ENCODE measurements at places on chromosomes 3 and 15. TPM values are rescaled to one million over a fixed set of nuclear protein-coding genes. Genes with fewer than 3 reads are reported as not detected.

DNA sequence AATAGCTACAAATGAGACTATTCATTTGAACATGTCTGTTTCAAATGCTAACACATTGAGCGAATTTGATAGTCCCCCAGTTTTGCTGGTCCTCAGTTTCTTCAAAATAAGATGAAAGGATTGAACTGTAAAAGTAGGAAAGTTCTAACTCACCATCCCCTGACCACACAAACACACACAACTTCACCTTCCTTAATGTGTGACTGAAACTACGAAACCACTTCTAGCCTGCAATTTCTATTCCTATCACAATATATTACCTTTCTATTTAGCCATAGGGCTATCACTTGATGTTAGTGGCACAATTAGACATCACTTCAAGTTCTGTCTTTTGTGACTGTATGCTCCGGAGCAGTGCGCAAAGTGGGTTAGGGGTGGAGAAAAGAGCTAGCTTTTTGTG is 14.9 kb downstream of the BTLA start:
- H3K27ac ChIP-seq, result no peak overlapping the region
- DNase-seq, result no peak
- no peaks in the 10 kb centered on the region for H3K27me3 ChIP-seq
- no peaks in the 10 kb centered on the region for H3K36me3 ChIP-seq
- no peaks in the 10 kb centered on the region for H3K4me1 ChIP-seq

DNA sequence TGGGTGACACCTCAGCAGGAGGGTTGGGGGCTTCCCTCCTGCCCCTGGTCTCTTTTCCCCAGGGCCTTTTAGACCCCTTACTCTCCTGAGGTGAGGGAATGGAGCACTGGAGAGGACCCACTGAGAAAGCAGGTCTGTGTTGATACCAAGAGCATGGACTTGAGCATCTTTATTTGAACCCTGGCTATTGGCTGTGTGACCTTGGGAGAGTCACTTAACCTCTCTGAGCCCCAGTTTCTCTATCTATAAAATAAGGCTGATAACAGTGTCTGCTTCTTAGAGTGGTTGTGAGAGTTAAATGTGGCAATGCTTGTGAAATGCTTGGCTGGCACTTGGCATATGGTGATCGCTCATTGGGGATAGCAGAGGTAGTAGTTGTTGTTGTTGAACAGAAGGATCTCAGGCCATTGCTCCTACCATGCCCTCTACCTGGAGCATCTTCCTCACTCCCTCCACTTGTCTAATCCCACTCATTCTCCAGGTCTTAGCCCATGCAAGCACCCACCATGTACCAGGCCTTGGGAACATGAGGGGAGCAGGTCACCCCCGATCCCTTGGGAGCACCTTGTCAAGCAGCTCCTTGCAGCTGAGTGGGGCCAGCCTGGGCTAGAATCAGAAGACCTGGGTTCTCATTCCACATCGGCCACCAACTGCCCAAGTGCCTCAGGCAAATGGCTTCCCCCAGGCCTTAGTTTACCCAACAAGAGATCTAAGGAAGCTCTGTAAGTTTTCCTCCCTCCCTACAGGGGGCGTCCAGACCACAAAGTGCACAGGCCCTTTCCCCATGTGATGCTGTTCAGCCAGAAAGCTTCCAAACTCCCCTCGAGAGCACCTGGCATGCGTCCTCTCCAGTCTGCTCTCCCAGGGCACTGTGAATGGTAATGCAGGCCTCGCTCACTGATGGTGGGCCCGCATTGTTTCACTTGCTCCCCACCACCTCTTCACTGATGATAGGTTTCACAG is 96.7 kb downstream of the LSM3 start:
- no peaks in the 10 kb centered on the region for H3K27me3 ChIP-seq
- no peak overlapping the region for H3K27ac ChIP-seq
- H3K36me3 ChIP-seq, result no peaks in the 10 kb centered on the region
- H3K4me1 ChIP-seq, result no peaks in the 10 kb centered on the region
- H3K4me3 ChIP-seq, result no peak overlapping the region
- no peak for DNase-seq

- H3K4me1 ChIP-seq, result no peaks in the 10 kb centered on the region
- DNase-seq, result no peak
- H3K27me3 ChIP-seq, result no peaks in the 10 kb centered on the region
- H3K4me3 ChIP-seq, result no peak overlapping the region
- H3K36me3 ChIP-seq, result peaks cover 2% of the 10 kb centered on the region
Observed at GRCh38 chr3:120324190-120324589, 25.0 kb downstream of the LRRC58 start.

GRCh38 chr15:74203914-74204431 is 1.4 kb upstream of the STRA6 start:
- no peak overlapping the region for H3K4me3 ChIP-seq
- no peaks in the 10 kb centered on the region for H3K27me3 ChIP-seq
- no peak overlapping the region for H3K27ac ChIP-seq
- peak; percentile 58 for DNase-seq
- H3K36me3 ChIP-seq, result no peaks in the 10 kb centered on the region

- no peak overlapping the region for H3K4me3 ChIP-seq
- no peak overlapping the region for H3K27ac ChIP-seq
- H3K4me1 ChIP-seq, result no peaks in the 10 kb centered on the region
- no peaks in the 10 kb centered on the region for H3K27me3 ChIP-seq
- no peaks in the 10 kb centered on the region for H3K36me3 ChIP-seq
Observed at GRCh38 chr15:56233549-56233948, 10.1 kb downstream of the RFX7 start.

GRCh38 chr15:90647326-90647725 is 69.8 kb upstream of the BLM start:
- H3K4me3 ChIP-seq, result no peak overlapping the region
- no peaks in the 10 kb centered on the region for H3K27me3 ChIP-seq
- no peak for DNase-seq
- H3K4me1 ChIP-seq, result peaks cover 5% of the 10 kb centered on the region

- no peaks in the 10 kb centered on the region for H3K4me1 ChIP-seq
- DNase-seq, result peak; percentile 8
- H3K4me3 ChIP-seq, result no peak overlapping the region
- H3K36me3 ChIP-seq, result peaks cover 1% of the 10 kb centered on the region
Observed at GRCh38 chr3:49181351-49181750, 10.0 kb downstream of the KLHDC8B start.

GRCh38 chr15:41603941-41604911 is 45.2 kb downstream of the TYRO3 start:
- peak; percentile 82 for DNase-seq
- H3K27me3 ChIP-seq, result no peaks in the 10 kb centered on the region
- no peaks in the 10 kb centered on the region for H3K36me3 ChIP-seq
- H3K4me1 ChIP-seq, result no peaks in the 10 kb centered on the region
- no peak overlapping the region for H3K27ac ChIP-seq

GRCh38 chr15:67509918-67510317 is 11.0 kb upstream of the C15orf61 start:
- peaks cover 4% of the 10 kb centered on the region for H3K36me3 ChIP-seq
- no peak overlapping the region for H3K27ac ChIP-seq
- no peak overlapping the region for H3K4me3 ChIP-seq
- no peaks in the 10 kb centered on the region for H3K4me1 ChIP-seq
- H3K27me3 ChIP-seq, result no peaks in the 10 kb centered on the region

DNA sequence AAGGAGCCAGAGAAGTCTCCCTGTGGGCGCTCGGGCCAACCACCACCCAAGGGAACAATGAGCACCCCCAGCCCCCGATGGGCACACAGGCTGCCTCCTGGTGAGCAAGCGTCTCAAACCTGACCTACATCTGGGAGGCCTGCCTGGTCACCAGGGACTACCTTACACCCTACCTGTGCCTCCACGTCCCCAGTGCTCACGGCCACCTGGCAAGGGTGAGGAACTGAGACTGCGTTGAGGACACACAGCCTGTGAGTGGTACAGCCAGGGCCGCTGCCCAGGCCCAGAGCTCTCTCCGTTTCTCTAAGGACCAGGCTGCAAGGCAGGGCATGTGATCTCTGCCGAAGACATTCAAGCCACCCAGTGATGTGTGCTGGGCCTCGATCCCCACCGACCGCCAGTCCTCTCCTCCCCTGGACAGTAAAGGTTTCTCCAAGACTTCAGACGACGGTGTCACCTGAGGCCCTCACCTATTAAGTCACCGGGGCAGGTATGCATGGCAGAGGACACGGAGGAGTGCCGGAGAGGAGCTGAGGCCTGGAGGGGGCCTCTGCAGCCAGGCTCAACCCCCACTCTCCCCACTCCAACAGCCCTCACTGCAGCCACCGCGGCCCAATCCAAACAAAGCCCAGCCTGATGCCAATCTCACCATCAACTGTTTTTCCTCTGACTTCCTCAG is 2.8 kb downstream of the GOLGA8A start:
- H3K4me1 ChIP-seq, result no peaks in the 10 kb centered on the region
- H3K36me3 ChIP-seq, result no peaks in the 10 kb centered on the region
- H3K27ac ChIP-seq, result no peak overlapping the region
- no peak overlapping the region for H3K4me3 ChIP-seq

GRCh38 chr3:69659180-69659910 is 79.9 kb upstream of the MITF start:
- no peaks in the 10 kb centered on the region for H3K36me3 ChIP-seq
- DNase-seq, result no peak
- no peaks in the 10 kb centered on the region for H3K4me1 ChIP-seq
- no peak overlapping the region for H3K27ac ChIP-seq
- no peak overlapping the region for H3K4me3 ChIP-seq

- H3K36me3 ChIP-seq, result peaks cover 3% of the 10 kb centered on the region
- H3K27ac ChIP-seq, result no peak overlapping the region
- H3K4me1 ChIP-seq, result no peaks in the 10 kb centered on the region
- no peaks in the 10 kb centered on the region for H3K27me3 ChIP-seq
Observed at GRCh38 chr3:28322464-28322863, 26.1 kb upstream of the ZCWPW2 start.

GRCh38 chr3:177251755-177252154 is 54.5 kb upstream of the TBL1XR1 start:
- H3K27me3 ChIP-seq, result no peaks in the 10 kb centered on the region
- H3K4me1 ChIP-seq, result no peaks in the 10 kb centered on the region
- H3K36me3 ChIP-seq, result no peaks in the 10 kb centered on the region

- H3K4me3 ChIP-seq, result no peak overlapping the region
- no peak for DNase-seq
- peak overlapping the region; percentile 79 for H3K27ac ChIP-seq
- no peaks in the 10 kb centered on the region for H3K36me3 ChIP-seq
Observed at GRCh38 chr3:159776779-159777178, 211.9 kb upstream of the IL12A start.

- H3K27me3 ChIP-seq, result no peaks in the 10 kb centered on the region
- no peaks in the 10 kb centered on the region for H3K36me3 ChIP-seq
- H3K4me1 ChIP-seq, result no peaks in the 10 kb centered on the region
- H3K4me3 ChIP-seq, result no peak overlapping the region
Observed at GRCh38 chr3:193959861-193960260, 176.1 kb upstream of the HES1 start.

DNA sequence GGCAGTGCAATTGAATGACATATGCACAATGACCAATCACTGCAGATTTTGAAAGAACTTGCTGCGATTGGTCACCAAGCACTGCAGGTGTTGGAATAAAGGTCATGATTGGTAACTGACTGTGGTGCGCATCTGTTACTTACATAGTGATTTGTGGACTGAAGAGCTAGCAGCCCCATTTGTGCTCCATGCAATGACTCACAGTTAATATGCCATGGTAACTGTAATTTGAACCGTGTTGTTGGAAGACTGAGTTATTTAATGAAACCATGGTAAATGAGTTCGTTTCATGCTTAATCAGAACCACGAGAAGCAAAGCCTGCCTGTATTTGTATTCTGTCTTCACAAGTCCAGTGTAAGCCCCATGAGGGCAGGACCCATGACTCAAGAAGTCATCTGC is 220.5 kb downstream of the TJP1 start:
- H3K4me1 ChIP-seq, result no peaks in the 10 kb centered on the region
- no peak overlapping the region for H3K27ac ChIP-seq
- no peaks in the 10 kb centered on the region for H3K36me3 ChIP-seq

GRCh38 chr3:113088616-113089015 is 97.8 kb downstream of the GTPBP8 start:
- no peaks in the 10 kb centered on the region for H3K4me1 ChIP-seq
- H3K27ac ChIP-seq, result no peak overlapping the region
- no peaks in the 10 kb centered on the region for H3K36me3 ChIP-seq

- no peak overlapping the region for H3K4me3 ChIP-seq
- no peaks in the 10 kb centered on the region for H3K36me3 ChIP-seq
- no peak overlapping the region for H3K27ac ChIP-seq
- no peaks in the 10 kb centered on the region for H3K4me1 ChIP-seq
Observed at GRCh38 chr3:112974178-112974517, 755 bp downstream of the CD200R1 start.

- no peak overlapping the region for H3K4me3 ChIP-seq
- H3K27ac ChIP-seq, result no peak overlapping the region
- DNase-seq, result no peak
- no peaks in the 10 kb centered on the region for H3K4me1 ChIP-seq
Observed at GRCh38 chr15:53133255-53133850, 343.2 kb upstream of the ONECUT1 start.

GRCh38 chr3:156816091-156816793 is 9.9 kb upstream of the LEKR1 start:
- H3K27me3 ChIP-seq, result no peaks in the 10 kb centered on the region
- peaks cover 25% of the 10 kb centered on the region for H3K4me1 ChIP-seq
- no peaks in the 10 kb centered on the region for H3K36me3 ChIP-seq
- H3K27ac ChIP-seq, result peak overlapping the region; percentile 68

DNA sequence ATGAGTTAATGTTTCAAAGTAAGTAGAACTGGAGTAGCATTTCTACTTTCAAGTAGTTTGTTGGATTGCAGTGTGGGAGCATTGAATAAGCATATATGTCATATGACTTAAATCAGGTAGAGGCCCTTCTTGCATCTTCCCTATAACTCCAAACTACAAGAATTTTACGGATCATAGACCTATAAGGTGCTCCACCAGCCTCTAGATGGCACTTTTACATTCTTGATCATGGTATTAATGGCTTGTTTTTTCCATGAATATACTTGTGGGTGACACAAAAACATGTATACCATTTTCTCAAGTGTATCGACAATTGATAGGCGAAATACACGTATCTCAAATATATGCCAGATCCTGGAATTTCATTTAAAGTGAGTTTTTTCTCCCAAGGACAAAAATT is 311.1 kb downstream of the ZPLD1 start:
- H3K27ac ChIP-seq, result no peak overlapping the region
- H3K4me3 ChIP-seq, result no peak overlapping the region
- no peaks in the 10 kb centered on the region for H3K4me1 ChIP-seq
- no peak for DNase-seq

SLC22A13 gene
- total RNA-seq, result 0.16 TPM

TMEM158 gene
- total RNA-seq, result 5.1 TPM

AP4E1 gene
- 9.8 TPM for total RNA-seq

ASB14 gene
- total RNA-seq, result not detected

LMOD3 gene
- 0.09 TPM for total RNA-seq

TEX55 gene
- not detected for total RNA-seq

ACOX2 gene
- total RNA-seq, result 18.6 TPM

CCR8 gene
- 0.19 TPM for total RNA-seq

ARHGEF26 gene
- total RNA-seq, result 4.8 TPM

MITF gene
- total RNA-seq, result 52.6 TPM

NTRK3 gene
- total RNA-seq, result 25.5 TPM

CCR1 gene
- 13.8 TPM for total RNA-seq

TRH gene
- total RNA-seq, result not detected

SLC28A2 gene
- total RNA-seq, result not detected

NRG4 gene
- total RNA-seq, result 0.35 TPM

SKOR1 gene
- total RNA-seq, result 0.57 TPM

FBXO45 gene
- 7.0 TPM for total RNA-seq

ZBED2 gene
- 0.66 TPM for total RNA-seq

Data from kidney (tissue), 22 donors.